ENCODE measurements at places on chromosomes 1 and 21. TPM values are rescaled to one million over a fixed set of nuclear protein-coding genes. Genes with fewer than 3 reads are reported as not detected.

The PGLYRP4 gene
- not detected for total RNA-seq

The CFHR3 gene
- total RNA-seq: not detected

The KPRP gene
- total RNA-seq: not detected

The EFNA3 gene
- total RNA-seq: 1.9 TPM

The WDR4 gene
- 24.1 TPM for total RNA-seq

The HES5 gene
- total RNA-seq: not detected

Measured in thoracic aorta endothelial cell (primary cell).